Activated naive CD8-positive, alpha-beta T cell treated with anti-CD3 and anti-CD28 coated beads, Interleukin-2, amount 50 U/mL, for 24 hours (primary cell): ENCODE measurements at places on chromosomes 6 and 20.

GRCh38 chr6:1104988-1105670 lies 206.8 kb upstream of the FOXQ1 start:
- DNase-seq: no peak

GRCh38 chr20:18390201-18390600 lies 76.6 kb downstream of the DZANK1 start:
- DNase-seq: no peak

DNA sequence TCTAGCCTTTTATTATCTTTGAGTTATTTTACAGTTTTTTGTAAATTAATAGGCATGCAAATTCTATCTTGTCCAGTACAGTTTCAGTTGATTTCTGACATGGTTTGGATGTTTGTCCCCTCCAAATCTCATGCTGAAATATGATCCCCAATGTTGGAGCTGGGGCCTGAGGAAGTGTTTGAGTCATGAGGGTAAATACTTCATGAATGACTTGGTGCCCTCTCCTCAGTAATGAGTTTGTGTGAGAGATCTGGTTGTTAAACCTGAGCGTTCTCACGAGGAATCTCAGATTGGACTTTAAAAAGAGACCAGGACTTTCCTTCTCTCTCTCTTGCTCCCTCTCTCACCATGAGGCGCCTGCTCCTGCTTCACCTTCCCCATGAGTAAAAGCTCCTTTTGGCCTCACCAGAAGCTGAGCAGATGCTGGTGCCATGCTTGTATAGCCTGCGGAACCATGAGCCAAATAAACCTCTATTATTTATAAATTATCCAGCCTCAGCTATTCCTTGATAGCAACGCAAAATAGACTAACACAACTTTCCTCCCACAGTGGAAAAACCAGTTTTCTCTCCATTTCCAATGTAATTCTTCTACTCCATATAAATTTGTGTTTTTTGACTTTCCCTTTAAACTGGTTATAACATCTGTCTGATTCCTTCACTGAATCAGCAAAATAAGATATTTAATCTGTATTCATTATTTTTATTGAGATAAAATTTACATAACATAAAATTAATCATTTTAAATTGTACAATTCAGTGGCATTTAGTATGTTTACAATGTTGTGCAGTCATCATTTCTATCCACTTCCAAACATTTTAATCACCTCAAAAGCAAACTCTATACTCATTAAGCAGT lies 78.7 kb upstream of the PRSS16 start:
- no peak for DNase-seq

DNA sequence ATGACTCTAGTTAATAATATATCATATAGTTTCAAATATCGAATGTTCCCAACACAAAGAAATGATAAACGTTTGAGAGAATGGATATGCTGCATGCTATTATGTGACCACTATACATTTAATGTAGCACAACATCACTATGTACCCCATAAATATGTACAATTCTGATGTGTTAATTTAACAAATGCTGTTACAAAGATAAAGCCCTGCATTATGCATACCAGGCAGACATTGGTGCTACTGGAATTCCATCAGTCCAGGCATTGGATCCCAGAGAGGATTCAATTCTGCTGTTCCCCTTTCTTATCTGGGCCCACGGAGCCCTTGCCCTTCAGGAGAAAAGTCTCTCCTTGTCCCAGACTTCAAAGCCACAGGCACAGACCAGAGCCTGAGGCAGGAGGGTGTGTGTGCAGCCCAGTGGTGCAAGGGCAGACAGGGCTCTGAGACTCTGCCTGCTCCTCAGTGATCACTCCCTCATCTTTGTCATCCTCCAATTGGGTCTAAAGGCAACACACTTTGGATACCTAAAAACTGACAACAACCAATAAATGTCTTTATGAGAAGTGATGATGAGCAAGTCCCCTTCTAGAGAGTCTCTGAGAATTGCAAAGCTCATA lies 45.2 kb downstream of the PSMG4 start:
- no peak for DNase-seq

- no peak for DNase-seq
Measured at GRCh38 chr6:144898741-144899140, 613.6 kb downstream of the UTRN start.

DNA sequence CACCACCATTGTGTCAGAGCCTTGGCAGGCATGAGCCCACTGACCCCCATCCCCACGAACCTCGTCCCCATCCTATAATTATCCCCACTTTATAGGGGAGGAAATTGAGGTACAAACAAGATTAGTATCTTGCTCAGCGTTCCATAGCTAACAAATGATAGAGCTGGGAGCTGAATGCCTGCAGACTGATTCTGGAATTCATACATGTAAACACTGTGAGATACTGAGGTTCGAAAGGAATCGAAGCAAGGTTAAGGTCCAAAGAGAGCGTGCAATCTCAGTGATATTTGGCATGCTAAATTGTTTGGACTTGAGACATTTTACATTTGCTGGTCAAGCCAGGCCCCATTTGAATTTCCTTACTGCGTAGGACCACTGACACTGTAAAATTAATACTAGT lies 746.6 kb downstream of the COL12A1 start:
- DNase-seq: no peak

GRCh38 chr6:85641897-85642773 lies 551 bp downstream of the SYNCRIP start:
- peak; percentile 54 for DNase-seq

- DNase-seq: no peak
Measured at GRCh38 chr6:144624246-144624645, 339.1 kb downstream of the UTRN start.
